Stimulated activated CD8-positive, alpha-beta memory T cell treated with anti-CD3 and anti-CD28 coated beads, Interleukin-7, amount 100 ng/mL, for 1 hour (primary cell): ENCODE measurements at places on chromosomes 3 and 15.

- no peak for DNase-seq
These were observed 14.5 kb downstream of the EMC4 start for GRCh38 chr15:34239151-34239808.

DNA sequence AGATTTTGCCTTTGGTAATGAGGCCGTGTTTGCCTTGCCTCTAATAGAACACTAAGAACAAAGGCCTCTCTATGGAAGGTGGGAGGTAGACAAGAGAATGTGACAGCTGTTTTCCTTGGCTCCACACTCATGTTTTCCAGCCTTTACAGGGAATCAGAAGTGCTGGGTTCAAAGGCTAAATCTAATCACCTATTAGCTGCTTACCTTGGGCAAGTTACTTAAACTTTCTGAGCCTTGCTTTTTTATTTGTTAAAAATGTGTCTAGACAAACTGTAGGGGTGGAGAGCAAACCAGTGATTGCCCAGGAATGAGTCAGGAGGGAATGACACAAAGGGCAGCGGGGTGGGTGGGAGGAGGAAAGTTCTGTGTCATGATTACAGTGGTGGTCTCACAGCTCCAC lies 179.0 kb downstream of the P3H2 start:
- DNase-seq = no peak

DNA sequence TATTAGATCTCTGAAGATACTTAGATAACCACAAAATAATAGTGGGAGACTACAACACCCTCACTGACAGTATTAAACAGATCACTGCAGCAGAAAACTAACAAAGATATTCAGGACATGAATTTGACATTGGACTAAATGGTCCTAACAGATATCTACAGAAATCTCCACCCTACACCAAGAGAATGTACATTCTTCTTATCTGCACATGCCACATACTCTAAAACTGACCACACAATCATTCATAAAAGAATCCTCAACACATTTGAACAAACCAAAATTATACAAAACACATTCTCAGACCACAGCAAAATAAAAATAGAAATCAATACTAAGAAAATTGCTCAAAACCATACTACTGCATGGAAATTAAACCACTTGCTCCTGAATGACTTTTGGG lies 116.3 kb downstream of the DTWD1 start:
- DNase-seq = no peak

GRCh38 chr3:72080095-72080494 lies 295.1 kb upstream of the PROK2 start:
- DNase-seq = no peak

- no peak for DNase-seq
These were observed 228.0 kb upstream of the LRRFIP2 start for GRCh38 chr3:37402351-37402750.

DNA sequence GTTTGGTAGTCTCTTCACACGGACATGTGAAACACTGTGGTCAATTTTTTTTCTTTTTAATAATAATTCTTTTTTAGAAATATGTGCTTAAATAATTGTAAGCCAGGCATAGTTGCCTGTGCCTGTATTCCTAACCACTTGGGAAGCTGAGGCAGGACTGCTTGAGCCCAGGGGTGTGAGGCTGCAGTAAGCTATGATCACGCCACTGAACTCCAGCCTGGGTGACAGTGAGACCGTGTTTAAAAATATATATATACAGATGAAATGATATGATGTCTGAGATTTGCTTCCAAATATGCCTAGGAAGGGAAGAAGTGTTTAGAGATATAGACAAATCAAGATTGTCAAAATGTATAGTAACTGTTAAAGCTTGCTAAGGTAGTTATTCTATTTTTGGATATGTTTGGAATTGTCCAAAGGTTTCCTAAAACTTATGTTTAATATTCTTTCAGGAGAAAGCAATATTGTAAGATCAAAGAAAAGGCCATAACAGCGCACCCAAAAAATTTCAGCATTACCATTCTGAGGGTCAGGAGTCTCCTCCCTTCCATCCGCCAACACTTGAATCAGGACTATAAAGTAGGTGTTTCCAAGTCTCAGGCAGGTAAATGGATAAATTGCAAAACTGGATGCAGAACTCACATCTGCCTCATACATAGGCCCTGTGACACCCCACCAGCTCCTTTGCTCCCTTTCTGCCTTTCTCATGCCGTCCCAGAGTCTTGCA lies 532 bp upstream of the SELENOT start:
- no peak for DNase-seq

- DNase-seq = no peak
These were observed 19.4 kb upstream of the CA12 start for GRCh38 chr15:63401078-63401477.

DNA sequence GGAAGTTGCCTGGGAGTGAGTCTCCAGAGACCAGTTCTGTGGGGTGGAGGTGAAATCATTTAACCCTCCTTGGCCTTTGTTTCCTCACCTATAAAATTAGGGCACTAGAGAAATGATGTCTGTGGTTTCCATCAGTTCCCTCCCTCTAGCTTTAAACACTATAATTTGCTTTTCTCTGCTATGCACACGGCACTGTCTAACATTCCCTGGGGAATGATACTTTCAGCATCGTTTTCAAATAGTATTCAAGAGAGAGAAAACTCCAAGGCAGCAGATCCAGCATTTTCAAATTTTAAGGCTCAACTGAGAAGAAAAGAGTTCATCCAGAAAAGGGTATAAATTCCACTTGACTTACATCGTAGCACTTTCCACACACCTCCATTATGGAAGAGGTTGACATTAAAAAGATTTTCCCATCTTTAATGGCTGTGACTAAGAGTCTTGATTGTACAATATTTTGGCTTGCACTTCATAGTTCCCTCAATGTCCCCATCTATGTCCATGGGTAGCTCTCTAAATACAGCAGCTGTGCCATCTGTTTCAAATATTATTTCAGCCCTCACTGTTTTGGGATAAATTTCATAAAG lies 137.7 kb upstream of the ZPLD1 start:
- no peak for DNase-seq

DNA sequence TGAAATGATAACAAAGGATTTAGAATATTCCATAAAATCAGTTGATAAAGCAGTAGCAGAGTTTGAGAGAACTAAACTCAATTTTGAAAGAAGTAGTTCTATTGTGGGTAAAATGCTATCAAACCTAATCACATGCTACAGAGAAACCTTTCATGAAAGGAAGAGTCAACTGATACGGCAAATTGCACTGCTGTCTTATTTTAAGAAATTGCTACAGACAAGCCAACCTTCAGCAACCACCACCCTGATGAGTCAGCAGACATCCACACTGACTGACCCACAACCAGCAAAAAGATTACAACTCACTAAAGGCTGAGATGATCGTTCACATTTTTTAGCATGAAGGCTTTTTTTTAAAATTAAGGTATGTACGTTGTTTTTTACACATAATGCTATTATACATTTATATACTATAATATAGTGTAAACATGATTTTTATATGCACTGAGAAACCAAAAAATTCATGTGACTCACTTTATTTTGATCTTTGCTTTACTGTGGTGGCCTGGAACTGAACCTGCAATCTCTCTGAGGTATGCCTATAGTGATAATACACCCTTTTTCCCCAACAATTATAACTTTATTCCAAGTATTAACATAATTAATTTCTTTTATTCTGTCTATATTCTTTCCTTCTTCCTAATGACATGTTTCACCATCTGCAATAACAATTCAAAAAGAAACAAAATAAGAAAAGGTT lies 109.9 kb downstream of the TBC1D5 start:
- no peak for DNase-seq

DNA sequence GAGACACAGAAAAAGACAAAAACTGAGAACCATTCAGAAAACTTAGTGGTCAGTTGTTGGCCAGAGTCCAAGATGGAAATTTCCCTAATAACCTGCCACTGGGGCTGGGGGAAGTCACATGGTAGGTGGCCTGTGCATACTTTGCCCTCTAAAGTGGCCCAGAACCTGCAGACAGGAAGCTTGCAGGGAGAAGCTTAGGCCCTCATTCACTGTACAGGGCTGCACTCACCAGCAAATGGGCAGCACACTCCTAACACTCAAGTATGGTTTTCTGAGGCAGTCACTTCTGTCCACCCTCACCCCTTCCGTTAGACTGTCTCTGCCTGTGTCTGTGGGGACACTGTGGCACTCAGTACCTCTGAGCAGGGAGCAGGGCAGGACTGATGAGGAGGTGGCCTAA lies 14.5 kb upstream of the RNU6-1 start:
- no peak for DNase-seq

GRCh38 chr3:50226888-50227389 lies 9.1 kb upstream of the GNAI2 start:
- no peak for DNase-seq

DNA sequence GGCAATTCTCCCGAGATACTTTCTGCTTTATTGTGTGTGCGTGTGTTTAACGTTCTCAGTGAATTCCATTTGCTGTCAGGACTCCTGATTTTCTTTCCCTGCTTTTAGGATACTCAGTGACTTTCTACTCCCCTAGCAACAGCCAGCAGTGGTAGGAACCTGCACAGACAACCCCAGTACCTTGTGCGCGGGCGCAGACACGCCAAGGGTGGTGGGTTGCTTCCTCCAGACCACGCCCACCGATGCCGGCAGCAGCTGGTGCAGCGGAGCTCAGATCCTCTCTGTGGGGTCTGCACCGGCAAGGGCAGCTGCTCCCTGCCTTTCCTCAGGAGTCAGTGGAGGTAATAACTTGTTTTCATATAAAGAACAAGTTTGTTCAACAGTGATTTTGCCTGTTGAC lies 225.1 kb upstream of the NDN start:
- no peak for DNase-seq

DNA sequence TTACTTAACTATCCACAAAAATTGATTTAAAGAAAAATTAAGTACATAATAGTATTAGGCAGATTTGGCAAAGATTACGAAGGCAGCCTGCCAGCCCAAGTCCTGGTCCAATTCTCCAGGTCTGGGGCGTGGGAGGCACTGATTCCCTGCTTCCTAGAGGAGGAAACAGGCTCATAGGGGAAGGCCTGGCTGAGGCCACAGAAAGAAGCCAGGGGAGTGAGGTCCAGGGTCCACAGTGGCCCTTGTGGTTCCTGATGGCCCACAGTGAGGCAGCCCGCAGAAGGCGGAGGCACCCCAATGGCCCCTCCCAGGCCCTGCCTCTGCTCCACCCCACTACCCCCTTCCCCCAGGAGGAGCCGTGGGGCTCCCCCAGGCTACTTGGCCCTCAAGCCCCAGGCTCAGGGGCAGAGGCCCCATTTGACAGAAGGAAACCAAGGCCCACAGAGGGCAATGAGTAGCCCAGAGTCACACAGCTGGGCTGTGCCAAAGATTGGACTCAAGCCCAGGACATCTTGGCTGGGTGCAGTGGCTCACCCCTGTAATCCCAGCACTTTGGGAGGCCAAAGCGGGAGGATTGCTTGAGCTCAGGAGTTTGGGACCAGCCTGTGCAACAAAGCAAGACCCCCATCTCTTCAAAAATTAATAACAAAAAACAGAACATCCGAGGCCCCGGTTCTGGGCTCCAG lies 21.0 kb downstream of the H1-8 start:
- no peak for DNase-seq

DNA sequence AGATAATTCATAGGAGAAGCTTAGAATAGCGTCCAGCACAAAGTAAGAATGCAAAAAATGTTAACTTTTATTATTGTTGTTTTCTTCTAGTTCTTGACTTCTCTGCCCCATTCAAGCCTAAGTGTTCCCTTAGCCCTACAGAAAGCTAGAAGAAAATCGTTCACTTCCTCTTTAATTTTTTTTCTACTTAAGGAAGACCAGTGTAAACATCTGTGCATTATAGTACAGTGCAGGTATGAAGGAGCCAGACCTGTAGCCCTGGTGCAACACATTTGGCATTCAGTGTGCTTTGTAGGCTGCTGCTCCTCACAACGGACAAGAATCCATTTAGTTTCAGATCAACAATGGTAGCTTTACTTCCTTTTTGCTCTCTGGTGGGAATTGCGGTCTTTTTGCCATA lies 127.8 kb upstream of the SLC7A14 start:
- no peak for DNase-seq

DNA sequence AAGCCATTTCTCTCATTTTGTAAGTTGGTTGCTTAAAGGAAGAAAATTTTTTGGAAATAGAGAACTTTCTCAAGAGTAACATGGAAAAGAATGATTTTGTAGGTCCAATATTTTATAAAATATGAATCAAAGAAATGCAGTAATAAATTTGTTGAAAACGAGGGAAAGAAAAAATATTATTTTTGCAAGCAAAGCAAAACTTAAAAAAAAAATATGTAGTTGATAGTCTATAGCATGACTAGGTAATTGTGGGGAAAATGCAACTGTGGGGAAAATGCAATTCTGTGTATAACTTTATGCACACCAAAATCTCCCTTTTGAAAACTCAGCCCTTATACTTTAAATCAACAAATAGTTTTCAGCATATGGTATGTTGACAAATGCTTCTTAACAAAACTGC lies 604.0 kb upstream of the AGTR1 start:
- no peak for DNase-seq

- DNase-seq = no peak
These were observed 11.1 kb upstream of the ZNF620 start for GRCh38 chr3:40494698-40495097.

DNA sequence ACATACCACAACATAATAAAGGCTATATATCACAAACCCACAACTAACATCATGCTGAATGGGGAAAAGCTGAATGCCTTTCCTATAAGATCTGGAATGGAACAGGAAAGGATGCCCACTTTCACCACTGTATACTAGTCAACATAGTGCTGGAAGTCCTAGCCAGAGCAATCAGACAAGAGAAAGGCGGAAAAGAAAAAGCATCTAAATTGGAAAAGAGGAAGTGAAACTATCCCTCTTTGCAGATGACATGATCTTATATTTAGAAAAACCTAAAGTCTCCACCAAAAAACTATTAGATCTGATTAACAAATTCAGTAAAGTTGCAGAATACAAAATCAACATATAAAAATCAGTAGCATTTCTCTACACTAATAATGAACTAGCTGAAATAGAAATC lies 14.6 kb upstream of the PIK3CA start:
- DNase-seq = no peak

- DNase-seq = no peak
These were observed 63.5 kb downstream of the KAT2B start for GRCh38 chr3:20103731-20104130.

- no peak for DNase-seq
These were observed 76.5 kb downstream of the MYO1E start for GRCh38 chr15:59296181-59296617.
